ENCODE measurements at places on chromosomes 6 and 20. TPM values are rescaled to one million over a fixed set of nuclear protein-coding genes. Genes with fewer than 3 reads are reported as not detected.

GNMT gene
- total RNA-seq = not detected

WFDC12 gene
- not detected for total RNA-seq

CDYL gene
- 123 TPM for total RNA-seq

PTPRT gene
- not detected for total RNA-seq

PREP gene
- 18.8 TPM for total RNA-seq

SLC35D3 gene
- total RNA-seq = 0.14 TPM

GCLC gene
- total RNA-seq = 15.6 TPM

CPNE5 gene
- total RNA-seq = 0.66 TPM

TNF gene
- total RNA-seq = under 0.01 TPM

PNLDC1 gene
- total RNA-seq = not detected

VNN1 gene
- total RNA-seq = 0.57 TPM

DPPA5 gene
- not detected for total RNA-seq

CAPN11 gene
- 0.43 TPM for total RNA-seq

SLC32A1 gene
- total RNA-seq = not detected

PRDM13 gene
- not detected for total RNA-seq
